ENCODE measurements at places on chromosomes 3 and 15.
A peak's percentile ranks its signal among the peaks of the same experiment; 100 is the strongest.

DNA sequence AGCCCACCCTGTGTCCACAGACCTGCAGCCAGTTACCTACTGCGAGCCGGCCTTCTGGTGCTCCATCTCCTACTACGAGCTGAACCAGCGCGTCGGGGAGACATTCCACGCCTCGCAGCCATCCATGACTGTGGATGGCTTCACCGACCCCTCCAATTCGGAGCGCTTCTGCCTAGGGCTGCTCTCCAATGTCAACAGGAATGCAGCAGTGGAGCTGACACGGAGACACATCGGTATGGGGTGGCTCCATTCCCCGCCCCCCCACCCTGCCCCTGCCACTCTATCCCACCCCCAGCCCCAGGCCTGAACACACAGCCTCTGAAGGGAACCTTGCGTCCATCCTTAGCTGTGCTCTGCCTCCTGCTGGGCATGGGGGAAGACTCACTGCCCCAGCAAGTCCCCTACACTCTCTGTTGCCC is 73.2 kb downstream of the AAGAB start:
- no peak for DNase-seq

DNA sequence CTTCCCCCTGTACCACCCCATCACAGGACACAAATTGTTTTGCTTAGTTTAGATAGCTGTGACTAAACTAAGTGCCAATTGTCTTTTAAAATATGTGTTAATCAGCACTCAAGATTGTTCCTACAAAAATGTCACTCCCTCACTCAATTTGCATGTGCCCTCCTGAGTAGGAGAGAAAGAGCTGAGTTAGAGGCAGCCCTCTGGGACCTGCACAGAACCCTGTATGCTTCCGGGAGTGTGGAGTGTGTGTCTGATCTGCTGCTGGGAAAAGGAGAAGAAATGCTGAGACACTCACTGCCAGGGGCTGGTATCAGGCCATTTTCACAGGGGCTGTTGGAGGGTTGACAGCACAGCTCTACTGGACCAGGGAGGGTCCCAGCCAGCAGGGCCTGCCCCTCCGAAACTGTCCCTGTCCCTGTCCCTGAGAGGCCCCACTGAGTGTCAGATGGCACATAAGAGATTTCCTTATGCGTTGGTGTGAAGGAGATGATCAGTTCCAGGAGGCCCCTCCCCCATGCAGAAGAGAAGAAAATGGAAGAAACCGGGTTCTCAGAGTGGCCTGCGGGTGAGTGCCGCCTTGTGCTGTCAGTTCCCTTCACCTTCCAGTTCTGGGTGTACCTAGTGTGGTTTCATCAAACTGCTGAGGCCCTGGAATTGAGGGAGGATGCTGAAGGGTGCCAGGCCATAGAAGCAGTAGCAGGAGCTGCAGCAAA is 3.9 kb upstream of the B3GNT5 start:
- DNase-seq, result no peak

- no peak for DNase-seq
Observed at GRCh38 chr3:15797642-15798303, at the start of gene ANKRD28. ANKRD28 (minus strand) TSS chr3:15797979; CDS start chr3:15796521, 1,458 bp downstream.

GRCh38 chr3:127196466-127197299 is 3.8 kb downstream of the PRR23E start:
- DNase-seq, result no peak

GRCh38 chr15:61339516-61339915 is 110.4 kb upstream of the RORA start:
- DNase-seq, result no peak

- DNase-seq, result no peak
Observed at GRCh38 chr3:52524258-52524751, 9.4 kb downstream of the NT5DC2 start.

DNA sequence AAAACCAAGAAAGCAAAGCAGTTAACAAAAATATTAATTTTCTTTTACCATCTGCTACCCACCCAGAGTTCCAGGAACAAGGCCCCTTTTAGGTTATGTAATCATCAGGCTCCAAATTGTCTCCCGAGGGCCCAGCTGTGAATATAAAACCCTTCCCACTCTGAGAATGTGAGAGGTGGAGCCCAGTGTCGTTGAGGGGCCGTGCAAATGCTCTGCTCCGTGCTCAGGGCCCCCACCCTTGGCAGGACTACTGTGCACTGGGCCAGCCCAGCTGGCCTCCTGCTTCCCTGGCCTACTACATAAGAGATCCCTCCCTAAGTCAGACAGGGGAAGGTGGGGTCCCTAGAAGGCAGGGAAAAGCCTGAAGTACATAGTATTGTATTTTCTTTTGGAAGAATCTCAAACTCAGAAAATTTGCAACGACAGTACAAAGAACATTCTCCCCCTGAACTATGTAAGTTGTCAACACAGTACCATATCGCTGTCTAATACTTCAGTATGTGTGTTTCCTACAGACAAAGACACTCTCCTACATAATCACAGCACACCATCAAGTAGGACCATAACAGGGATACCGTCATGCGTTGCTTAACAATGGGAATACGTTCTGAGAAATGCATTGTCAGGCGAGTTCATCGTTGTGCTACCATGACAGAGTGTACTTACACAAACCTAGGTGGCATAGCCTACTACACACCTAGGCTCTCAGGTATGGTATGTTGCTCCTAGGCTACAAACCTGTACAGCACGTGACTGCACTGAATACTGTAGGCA is 4.4 kb upstream of the CLEC3B start:
- DNase-seq, result no peak

DNA sequence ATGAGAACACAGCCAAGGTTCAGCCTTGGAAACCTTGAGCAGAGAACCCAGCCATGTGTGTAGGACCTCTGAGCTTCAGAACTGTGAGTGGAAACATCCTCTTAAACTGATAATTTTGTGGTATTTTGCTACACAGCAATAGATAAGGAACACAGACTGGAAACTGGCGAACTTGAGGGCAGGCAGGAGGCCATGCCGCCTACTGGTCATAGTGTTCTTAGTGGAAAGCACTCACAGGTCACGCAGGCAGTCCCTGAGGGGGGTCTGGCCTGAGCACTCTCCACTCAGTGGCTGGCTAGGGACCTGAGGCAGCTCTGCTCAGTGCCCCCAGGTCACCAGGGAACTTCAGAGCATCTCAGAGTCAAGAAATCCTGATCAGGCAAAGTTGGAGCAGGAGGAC is 9.7 kb upstream of the XIRP1 start:
- no peak for DNase-seq

DNA sequence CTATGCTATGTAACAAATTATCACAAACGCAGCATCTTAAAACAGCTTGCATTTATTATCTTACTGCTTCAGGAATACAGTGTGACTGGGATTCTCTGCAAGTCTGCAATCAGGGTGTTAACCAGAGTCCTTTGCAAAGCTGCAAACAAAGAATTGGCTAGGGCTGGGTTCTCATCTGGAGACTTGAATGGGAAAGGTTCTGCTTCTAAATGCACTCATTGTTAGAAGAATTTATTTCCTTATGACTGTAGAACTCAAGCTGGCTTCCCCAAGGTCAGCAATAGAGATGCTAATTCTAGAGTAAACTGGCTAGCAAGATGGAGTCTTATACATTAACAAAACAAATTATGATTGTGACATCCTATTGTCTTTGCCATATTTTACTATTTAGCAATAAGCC is 673.7 kb downstream of the DIPK2A start:
- DNase-seq, result no peak

DNA sequence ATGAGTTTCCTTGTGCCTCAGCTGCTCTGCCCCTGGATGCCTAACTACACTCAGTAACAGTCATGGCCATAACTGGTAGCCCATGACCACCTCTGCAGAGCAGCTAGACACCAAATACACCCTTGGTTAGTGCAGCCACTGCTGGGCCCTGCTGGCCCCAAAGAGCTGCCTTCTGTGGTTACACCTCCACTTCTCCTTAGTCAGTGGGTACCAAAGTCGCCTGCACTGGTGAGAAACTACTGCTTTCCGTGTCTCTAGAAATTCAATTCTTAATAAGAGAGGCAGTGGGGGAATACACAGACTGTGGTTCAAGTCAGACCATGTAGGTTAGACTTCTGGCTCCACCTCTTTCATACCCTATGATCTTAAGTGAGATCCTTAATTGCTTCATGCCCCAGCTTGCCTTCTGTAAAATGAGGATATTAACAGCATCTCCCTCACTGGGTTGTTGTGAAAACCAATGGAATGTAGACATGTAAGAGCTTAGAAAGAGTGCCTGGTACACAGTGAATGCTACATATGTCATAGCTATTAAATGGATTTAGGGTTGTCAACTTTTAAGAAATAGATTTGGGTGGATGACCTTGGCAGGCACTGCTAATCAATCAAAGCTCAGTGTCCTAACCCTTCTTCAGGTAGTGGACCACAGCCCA is 18.2 kb downstream of the HEG1 start:
- DNase-seq, result no peak

DNA sequence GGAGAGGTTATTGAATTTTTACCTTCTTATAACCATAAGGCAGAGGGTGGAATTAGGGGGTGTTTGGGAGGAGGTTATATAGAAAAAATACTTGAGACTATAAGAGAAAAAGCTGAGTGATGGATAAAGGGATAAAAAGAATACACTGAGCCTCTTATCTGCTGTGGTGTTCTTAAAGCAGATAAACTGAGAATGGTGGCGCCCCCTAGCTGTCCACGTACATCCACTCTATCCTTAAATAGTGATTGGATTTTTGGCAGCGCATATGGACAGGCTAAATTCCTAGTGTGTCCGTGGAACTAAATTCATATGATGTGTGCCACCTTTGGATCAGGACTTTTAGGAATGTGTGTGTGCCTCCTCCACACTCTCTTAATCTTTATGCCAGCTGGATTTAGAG is 121.1 kb downstream of the OXSM start:
- peak; percentile 61 for DNase-seq

GRCh38 chr3:146555311-146555710 is 10.9 kb upstream of the PLSCR1 start:
- no peak for DNase-seq

- no peak for DNase-seq
Observed at GRCh38 chr3:154835639-154836038, 244.5 kb upstream of the MME start.

GRCh38 chr15:85362436-85363081 is 17.8 kb upstream of the AKAP13 start:
- DNase-seq, result no peak

GRCh38 chr15:45719490-45719889 is 84.7 kb downstream of the SQOR start:
- DNase-seq, result no peak

DNA sequence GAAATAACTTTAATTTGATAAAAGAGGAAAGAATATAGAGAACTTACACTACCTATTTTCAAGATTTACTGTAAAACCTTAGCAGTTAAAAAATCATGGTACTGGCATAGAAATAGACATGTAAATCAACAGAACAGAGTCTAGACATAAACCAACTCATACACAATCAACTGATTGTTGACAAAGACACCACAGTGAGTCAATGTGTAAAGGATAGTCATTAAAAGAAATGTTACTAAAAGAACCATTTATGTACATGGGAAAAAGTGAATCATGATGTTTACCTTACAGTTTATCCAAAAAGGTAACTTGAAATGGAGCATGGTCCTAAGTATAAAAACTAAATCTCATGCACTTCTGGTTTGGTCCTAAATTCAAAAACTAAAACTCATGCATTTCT is 847.4 kb downstream of the IGSF11 start:
- no peak for DNase-seq

- peak; percentile 28 for DNase-seq
Observed at GRCh38 chr15:75061272-75061671, 37.9 kb downstream of the PPCDC start.

GRCh38 chr3:158774965-158775364 is 26.9 kb upstream of the MFSD1 start:
- no peak for DNase-seq

DNA sequence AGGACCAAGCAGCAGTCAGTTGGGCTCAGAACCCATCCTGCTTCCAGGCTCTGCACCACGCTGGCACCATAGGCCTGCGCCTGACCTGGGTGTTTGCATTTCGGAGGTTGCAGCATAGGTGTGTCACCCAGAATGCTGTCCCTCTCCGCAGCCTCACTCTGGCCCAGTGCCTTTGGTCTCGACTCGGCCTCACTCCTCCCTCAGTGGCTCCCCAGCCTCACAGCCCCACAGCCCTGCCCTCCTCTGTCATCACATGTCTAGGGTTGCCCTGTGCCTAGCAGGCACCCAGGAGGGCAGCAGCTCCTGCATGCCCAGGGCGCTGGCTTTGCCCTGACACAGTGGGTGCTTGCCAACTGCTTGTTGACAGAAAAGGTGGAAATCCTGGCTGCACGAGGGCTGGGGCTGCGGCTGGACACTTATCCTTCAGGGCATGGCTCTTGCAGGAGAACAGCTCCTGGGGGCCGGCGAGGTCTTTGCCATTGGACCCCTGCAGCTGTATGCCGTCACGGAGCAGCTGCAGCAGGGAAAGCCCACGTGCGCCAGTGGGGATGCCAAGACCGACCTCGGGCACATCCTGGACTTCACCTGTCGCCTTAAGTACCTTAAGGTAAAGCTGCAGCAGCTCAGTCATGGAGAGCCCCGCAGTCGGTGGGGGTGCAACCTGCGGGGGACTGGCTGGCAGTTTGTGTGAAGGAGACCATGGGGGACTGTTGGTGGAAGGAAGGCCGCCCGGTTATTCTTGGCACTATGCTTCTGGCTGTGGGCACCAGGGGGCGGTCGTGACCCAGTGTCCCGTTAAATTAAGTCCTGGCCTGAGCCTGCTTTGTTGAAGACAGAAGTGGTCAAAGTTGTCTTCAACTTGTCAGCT is 16.2 kb downstream of the NISCH start:
- peak; percentile 51 for DNase-seq

GRCh38 chr3:88882121-88882520 is 225.3 kb upstream of the EPHA3 start:
- no peak for DNase-seq

DNA sequence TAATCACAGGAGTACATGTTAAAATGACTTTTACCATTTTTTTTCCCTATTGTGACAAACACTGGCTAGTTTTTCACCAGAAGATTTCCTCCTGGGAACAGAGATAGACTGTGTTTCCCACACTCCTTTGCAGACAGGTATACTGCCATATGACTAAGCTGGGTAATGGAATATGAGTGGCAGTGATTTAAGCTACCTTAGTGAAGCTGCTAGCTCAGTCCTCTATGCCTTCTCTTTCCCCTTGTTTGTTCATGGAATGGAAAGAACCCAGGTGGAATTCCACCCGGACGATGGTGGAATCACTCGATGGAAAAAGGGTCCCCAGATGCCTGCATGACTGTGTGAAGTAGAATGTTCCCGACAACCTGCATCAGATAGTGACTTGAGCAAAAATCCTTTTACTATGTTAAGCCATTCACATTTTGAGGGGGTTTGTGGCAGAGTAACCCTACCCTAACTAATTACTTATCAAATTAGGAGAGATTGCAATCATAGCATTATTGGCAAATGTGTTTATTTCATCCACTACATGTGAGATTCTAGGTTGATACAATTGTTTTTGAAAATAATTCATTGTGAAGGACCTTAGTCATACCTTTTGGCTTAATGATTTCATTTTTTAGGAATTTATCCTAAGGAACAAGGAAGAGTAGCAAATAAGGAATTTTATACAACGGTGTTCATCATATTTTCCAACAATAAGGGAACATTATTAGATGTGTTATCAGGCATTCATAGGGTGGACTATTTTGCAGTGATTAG is 16.5 kb downstream of the THSD4 start:
- DNase-seq, result no peak

GRCh38 chr3:103367481-103367880 is 932.7 kb downstream of the ZPLD1 start:
- DNase-seq, result no peak

- DNase-seq, result no peak
Observed at GRCh38 chr3:184443364-184443763, 63.5 kb downstream of the CHRD start.

GRCh38 chr3:68958932-68959331 is 26.6 kb upstream of the TAFA4 start:
- no peak for DNase-seq

Data from activated CD4-positive, alpha-beta memory T cell treated with anti-CD3 and anti-CD28 coated beads for 36 hours (primary cell).